ENCODE measurements at places on chromosomes 6 and 20.

DNA sequence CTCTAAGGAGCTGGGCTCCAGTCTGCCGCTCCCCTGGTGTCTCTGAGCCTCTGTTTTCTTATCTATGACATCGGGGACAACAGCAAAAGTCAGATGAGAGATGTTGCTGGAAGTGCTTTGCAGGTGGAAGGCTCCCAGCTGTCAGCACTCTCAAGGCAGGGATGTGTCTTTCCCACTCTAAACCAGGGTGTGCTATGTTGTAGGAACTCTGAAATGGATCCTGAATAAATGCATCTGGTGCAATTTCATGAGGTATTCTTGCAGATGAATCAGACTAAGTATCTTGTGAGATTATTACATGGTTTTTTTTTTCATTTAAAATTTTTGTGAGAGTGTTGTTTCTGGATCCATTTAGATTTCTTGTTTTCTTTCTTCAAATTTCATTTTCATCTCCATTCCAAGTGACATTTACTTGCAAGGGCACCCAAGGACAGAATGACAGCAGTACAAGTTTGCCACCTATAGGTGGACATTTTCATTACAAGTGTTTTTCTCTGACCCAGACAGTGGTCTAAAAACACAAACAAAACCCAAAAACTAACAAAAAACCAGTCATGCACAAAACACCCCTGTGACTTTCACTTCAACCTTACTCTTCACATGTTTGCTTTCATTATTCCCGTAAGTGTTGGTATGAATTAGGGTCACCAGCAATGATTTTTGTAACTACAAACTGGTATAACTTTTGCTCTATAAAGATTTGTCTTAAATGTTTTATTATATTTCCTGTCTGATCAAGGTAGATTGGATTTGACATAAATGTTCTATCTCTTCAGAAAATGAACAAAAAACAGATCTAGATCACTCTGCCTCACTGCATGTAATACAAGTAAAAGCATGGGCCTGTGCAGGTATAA is 14.7 kb upstream of the SIM1 start:
- peak; percentile 61 for DNase-seq

GRCh38 chr6:33695451-33695887 is 16.0 kb downstream of the UQCC2 start:
- no peak for DNase-seq

- DNase-seq: no peak
Measured at GRCh38 chr6:163231356-163232014, 183.0 kb upstream of the QKI start.

- DNase-seq: no peak
Measured at GRCh38 chr6:45854149-45854742, 161.4 kb downstream of the CLIC5 start.

DNA sequence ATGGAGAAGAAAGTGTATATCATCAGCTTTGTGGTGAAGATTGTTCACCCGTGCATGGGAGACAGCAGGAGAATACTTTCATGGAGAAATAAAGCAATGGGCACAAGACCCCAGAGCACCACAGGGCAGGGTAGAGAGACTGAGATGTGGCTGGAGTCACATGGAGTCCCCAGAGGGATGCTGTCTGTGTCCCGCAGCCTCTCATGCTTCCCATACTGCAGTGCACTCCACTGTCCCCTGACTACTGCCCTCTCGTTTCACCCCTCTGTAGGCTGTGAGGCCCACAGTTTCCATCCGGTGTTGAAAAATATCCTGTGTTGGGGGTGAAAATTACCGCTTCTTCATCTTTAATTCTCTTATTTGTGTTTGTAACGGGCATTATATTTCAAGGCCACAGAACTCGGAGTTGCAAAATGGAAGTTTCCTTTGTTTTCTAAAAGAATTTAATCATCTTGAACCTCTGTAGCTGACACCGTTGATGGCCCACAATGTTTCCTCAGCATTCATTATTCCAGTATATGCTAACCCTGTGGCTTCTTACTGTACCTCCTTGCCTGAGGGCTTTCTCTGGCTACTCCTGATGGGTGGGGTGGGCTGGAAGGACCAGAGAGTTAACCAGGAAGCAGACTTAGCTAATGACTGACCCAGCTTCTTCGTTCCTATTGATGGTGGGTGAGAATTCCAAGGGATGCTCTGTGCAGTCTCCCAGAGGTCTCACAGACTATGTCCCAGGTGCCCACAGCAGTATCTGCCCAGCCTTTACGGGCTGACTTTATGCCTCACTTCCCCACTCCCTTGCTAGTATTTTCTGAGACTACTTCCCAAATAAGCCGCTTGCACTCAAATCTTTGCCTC is 51.7 kb downstream of the PROKR2 start:
- no peak for DNase-seq

GRCh38 chr6:107342144-107342543 is 117.2 kb downstream of the PDSS2 start:
- no peak for DNase-seq

GRCh38 chr6:137222381-137222780 is 3.2 kb upstream of the IFNGR1 start:
- DNase-seq: no peak

GRCh38 chr6:166687879-166688205 is 60.8 kb upstream of the RPS6KA2 start:
- no peak for DNase-seq

DNA sequence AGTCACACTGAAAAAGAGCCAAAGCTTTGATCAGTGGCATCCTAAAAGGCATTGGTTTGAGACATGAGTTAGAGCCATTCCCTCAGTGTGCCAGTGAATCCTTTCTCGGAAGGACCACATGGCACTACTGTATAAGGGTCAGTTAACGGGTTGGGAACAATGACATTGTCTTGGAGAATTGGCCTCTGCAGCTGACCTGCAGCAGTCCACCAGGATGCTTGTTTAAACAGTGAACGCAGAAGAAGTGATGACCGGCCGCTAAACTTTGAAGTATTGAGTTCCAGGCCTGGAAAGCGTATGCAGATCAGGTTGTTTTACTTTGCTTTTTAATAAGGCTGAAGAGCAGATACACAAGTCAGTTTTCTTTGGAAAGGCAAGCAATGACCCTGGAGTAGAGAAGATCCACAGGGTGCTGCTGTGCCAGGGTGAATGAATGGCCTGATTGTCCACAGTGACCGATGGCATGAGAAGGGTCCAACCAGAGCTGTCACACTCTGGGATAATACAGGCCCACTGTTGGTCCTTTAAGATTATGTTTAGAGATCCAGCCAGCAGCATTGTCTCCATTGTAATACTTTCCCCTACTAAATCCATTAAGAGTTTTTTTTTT is 57.8 kb downstream of the GMPR start:
- no peak for DNase-seq

- peak; percentile 60 for DNase-seq
Measured at GRCh38 chr20:3687655-3688054, 5.8 kb upstream of the ADAM33 start.

GRCh38 chr6:13099771-13100170 is 228.6 kb downstream of the TBC1D7 start:
- peak; percentile 37 for DNase-seq
